Stimulated activated CD4-positive, alpha-beta T cell treated with anti-CD3 and anti-CD28 coated beads, TNF-alpha, amount 100 ng/mL, for 4 hours (primary cell): ENCODE measurements at places on chromosomes 3 and 15.

DNA sequence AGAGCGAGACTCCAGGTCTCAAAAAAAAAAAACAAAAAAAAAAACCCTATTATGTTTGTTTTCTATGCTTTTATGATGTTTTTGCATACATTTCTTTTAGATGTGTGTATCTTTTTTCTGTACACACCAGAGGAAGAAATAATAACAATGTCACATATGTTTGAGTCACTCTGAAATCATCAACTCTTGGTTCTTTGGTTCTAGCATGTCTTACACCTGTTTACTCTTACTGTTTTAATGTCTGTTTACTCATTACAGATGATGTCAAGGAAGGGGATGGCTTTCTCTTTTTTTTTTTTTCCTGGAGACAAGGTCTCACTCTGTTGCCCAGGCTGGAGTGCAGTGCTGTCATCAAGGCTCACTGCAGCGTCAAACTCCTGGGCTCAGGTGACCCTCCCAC lies 24.1 kb downstream of the RHOA start:
- DNase-seq = no peak

GRCh38 chr15:80502782-80503181 lies 98.6 kb downstream of the ARNT2 start:
- DNase-seq = no peak

GRCh38 chr3:25870452-25870851 lies 80.6 kb downstream of the OXSM start:
- no peak for DNase-seq

DNA sequence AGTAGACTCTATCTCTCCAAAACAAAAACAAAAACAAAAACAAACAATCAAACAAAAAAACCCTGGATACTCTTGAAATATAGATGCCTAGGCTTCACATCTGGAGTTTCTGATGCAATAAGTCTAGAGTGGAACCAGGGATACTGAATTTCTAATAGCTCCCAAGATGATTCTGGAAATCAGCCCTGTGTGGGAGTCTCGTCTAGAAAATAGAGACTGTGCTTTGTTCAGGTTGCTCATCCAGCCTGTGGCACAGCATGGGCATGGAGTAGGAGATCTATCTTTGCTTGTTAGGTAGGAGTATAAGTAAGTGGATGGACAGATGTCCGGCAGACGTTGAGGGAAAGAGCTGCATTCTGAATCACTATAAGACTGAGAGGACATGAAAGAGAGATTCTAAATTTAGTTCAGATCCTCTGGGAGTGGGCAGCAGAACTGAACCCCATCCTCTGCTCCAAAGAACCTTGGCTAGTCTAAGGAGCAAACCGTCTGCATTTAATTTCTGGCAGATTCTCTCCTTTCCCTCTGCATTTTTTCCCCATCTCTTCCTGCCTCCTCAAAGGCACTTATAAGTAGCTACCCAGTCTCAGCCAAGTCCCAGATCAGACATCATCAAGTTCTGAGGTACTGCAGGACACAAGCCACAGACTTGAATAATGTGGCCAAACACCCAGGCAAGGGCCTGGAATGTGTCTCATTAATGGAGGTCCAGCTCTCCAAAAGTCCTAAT lies 92.6 kb upstream of the STRIT1 start:
- no peak for DNase-seq

DNA sequence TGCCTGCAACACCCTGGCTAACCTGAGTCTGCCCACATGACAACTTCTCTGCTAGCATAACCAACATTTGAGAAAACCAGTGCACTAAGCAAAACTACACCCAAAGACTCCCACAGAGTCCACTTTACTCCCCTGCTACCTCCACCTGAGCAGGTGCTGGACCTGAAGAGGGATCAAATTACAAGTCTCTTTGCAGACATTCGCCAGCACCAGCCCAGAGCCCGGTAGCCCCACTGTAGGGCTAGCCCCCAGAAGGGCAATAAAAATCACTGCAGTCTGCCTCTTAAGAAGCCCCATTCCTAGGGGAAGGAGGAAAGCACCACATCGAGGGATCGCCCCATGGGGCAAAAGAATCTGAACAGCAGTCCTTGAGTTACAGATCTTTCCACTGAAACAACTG lies 472.2 kb downstream of the GRM7 start:
- DNase-seq = no peak

DNA sequence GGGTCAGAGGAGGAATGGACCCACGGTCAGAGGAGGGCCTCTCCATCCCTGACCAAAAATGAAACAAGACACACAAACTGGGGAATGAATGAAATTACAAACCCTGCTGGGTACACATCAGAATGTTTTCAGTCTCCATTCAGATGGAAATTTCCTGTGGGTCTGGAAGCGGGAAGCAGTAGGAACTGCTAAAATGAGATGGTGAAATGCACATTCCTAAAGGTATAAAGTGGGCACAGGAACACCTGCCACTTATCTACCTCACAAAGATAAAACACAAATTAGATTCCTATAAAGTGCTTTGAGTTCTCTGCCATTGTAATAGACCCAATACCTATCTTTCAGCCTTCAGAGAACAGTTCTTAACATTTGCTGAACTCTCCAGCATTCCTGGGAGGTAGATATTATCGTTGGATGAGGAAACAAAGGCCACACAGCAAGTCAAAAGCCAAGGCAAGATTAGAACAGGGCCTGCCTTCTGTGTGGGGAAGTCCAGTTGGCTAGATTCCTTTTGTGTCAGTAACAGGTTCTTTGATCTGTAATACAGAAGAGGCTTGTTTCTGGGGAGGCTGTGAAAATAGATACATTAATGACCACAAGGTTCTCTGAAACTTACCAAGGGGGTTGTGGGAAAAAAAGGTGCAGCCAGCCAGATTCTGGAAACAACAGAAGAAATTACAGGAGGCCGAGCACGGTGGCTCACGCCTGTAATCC lies 98.4 kb downstream of the IGF2BP2 start:
- DNase-seq = no peak

GRCh38 chr3:143348486-143349327 lies 229.1 kb downstream of the CHST2 start:
- DNase-seq = no peak
